NCI-H2171 treated with DMSO at 0.1 percent for 48 hours (cell line): ENCODE measurements at places on chromosomes 5 and 9.
A peak's percentile ranks its signal among the peaks of the same experiment; 100 is the strongest.

- no peak for DNase-seq
Measured at GRCh38 chr9:130286781-130287428, 21.3 kb downstream of the HMCN2 start.

DNA sequence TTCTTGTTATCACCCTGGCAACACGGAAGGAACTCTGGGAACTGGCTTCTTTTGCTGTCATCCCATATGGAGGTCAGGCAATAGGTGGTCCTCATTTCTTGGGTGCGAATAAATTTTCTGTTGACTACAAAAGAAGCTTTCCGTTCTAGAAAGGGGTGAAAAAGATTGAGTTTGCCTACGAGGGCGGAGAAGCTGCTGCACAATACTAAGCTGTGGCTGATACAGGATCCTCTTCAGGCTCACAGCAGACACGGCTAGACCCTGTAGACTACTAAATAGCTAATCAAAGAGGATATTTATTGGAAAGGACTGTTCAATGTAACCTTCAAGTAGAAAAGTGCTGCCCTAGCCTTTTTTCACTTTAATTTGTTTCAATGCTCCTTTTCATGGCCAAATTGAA is 58.1 kb downstream of the TJP2 start:
- no peak for DNase-seq

DNA sequence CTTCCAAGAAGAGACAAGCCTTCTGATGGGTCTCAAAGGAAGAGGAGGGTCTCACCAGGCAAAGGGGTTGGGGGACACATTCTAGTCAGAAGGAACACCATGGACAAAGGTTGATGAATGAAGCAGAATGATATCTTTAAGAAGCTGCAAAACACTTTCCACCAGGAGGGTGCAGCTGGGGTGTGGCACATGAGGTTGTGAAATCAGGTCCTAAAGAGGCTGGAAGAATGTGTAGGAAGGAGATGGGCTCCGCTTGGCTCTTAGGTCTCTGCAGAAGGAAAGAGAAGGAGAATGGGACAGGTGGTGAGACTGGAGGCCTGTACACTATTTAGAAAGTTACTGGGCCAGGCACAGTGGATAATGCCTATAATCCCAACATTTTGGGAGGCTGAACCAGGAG is 328.6 kb downstream of the PDE4D start:
- DNase-seq = no peak

DNA sequence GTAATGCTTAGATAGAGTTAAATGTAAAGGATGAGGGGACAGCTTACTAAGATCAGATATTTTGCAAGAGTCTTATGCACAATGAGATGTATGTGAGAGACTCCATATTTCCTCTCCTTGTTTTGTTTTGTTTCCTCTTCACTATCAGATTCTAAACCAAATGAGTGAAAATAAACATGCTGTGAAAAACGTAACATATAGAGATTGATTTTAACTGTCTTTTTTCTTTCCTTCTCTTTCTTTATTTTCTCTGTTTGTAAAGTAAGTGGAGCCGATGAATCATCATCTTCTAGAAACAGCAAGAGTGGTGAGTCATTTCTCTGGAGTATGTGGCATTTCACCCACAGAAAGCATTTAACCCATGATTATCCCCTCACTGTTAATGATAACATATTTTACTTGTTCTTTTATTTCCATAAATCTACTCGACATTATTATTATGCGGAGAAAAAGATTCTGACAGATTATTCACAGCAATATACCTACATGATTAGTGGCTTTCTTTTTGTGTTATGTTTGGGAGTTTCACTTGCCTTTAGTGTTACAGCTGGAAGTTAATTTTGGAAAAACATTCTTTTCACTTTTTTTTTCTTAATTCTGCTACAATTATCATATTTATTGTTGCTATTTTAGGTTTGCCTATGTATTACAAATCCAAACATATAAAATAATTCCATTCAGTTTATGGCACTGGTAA is 2.1 kb upstream of the ANXA1 start:
- DNase-seq = no peak

- DNase-seq = peak; percentile 43
Measured at GRCh38 chr5:55865831-55866230, 14.7 kb downstream of the IL31RA start.

GRCh38 chr9:70656281-70656680 is 241.8 kb upstream of the KLF9 start:
- DNase-seq = no peak

- no peak for DNase-seq
Measured at GRCh38 chr9:113541019-113541900, 77.7 kb downstream of the RGS3 start.

DNA sequence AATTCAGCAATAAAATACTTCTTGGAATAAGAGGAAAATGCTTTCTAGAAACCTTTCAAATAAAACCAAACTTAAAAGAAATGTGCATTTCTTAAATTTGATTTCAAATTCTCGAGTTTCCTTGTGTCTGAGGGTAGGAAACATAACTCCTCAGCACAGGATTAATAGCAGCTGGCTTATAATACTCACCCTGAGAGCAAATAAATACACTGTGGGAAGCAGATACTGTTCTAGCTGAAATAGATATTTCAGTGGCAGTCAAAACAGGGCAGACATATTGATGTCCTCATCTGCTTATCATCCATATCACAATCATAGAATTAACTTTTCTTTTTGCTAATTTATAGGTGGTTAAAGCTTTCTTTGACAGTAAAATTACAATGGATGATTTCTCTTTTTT is 24.1 kb upstream of the FEM1C start:
- no peak for DNase-seq

DNA sequence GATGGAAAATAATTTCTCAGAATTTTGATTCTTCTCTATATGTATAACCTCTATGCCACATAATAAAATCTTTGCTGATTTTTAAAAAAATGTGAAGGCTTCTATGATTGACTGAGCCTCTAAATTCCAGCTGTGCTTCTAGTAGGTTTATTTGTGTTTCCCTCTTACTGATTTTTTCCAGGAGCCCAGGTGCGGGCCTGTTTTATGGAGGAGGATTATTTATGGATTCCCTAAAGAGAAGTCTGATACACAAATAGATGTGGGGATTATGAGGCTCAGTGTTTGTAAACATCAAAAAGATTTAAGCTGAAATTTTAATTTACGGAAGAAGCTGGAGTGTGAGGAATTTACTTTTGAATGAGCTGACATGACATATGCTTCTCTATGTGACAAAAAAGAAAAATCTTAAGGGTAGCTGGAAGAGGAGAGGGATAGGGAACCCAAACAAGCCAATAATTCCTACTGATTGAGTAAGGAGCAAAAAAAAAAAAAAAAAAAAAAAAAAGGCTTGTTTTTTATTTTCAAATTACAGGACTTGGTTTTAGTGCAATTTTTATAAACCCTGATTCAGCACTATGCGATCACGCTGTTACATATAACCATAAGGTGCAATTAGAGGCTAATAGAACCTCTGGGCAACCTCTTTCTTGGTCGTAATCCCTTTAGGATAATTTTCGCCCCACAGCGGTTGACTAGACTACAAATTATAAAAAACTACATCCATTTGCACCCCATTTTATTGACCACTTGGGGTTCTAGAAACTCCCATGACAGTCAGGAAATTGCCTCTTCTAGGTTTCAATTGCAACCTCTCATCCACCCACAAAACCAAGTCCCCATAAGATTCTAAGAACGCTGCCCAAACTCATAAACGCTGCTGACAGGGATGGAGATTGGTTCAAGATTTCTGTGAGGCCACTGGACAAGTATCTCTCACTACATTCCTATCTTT is 44.4 kb upstream of the RAI14 start:
- no peak for DNase-seq

DNA sequence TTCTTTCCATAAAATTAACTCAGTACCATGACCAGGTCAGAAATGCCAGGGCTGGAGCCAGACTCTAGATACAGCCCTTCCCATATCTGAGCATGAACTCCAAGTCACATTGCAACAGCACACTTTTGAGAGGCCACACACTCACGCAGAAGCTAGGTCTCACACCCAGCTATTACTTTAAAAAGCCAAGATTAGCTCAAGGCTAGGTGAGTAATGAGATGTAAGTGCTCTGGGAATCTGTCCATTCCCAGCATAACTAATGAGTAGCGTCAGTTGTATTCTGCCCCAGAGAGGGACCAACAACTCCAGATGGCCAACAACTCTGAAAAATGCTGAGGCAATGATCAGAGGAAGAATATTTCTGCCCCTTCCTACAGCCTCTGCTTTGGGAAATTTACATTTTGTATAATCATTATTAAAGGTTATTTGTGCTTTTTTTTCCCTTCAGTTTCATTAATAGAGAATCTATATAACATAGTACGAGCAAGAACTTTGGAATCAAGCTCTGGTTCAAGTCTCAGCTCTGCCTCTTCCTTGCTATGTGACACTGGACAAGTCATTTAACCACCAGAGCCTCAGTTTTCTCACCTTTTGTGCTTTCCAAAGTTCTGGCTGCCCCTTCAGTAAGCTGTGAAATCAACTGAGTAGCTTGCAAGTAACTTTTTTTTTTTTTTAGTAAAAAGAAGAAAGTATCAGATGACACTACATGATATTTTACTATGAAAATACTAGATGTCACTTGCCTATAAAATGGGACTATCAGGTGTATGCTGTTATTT is 118.3 kb downstream of the NR6A1 start:
- no peak for DNase-seq

GRCh38 chr9:89358376-89358916 is 40.1 kb downstream of the SECISBP2 start:
- no peak for DNase-seq

DNA sequence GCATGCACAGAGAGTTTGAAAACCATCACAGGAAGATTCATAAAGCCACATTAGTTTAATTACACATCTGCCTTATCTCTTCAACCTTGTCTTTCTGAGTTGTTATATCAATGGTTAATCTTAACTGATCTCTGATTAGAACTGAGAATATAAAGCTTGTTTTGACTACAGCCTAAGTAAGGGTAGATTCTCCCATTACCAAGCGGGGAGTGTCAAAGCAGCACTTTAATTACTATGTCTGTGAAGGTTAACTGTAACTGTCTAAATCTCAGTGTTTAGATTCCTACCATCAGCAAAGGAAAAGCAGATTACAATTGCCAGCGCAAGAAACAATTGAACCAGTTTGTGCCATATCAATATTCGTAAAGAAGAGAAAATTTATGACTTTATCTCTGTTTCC is 348.7 kb downstream of the CDH12 start:
- no peak for DNase-seq

DNA sequence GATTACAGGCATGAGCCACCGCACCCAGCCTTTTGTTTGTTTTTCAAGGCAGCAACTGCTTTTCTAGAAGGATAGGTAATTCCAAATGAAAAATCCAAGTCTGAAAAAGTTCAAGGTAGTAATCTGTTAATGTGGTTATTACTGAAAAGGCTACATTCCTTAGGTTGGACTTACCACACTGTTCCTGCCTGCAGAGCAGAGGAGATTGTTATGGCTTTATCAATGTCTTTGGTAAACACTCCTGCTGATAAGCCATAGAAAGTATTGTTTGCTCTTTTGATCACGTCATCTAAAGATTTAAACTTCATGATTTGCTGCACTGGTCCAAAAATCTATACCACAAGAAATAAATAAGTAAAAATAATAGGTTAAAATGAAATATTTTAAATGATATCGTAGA is 43.4 kb downstream of the ALDH1A1 start:
- DNase-seq = no peak

- no peak for DNase-seq
Measured at GRCh38 chr5:149388498-149389190, 9.6 kb upstream of the IL17B start.

GRCh38 chr5:9283473-9283872 is 262.4 kb downstream of the SEMA5A start:
- no peak for DNase-seq

- DNase-seq = no peak
Measured at GRCh38 chr9:83359039-83359438, 179.2 kb downstream of the FRMD3 start.

GRCh38 chr9:104934691-104935500 is 6.9 kb upstream of the ABCA1 start:
- no peak for DNase-seq

DNA sequence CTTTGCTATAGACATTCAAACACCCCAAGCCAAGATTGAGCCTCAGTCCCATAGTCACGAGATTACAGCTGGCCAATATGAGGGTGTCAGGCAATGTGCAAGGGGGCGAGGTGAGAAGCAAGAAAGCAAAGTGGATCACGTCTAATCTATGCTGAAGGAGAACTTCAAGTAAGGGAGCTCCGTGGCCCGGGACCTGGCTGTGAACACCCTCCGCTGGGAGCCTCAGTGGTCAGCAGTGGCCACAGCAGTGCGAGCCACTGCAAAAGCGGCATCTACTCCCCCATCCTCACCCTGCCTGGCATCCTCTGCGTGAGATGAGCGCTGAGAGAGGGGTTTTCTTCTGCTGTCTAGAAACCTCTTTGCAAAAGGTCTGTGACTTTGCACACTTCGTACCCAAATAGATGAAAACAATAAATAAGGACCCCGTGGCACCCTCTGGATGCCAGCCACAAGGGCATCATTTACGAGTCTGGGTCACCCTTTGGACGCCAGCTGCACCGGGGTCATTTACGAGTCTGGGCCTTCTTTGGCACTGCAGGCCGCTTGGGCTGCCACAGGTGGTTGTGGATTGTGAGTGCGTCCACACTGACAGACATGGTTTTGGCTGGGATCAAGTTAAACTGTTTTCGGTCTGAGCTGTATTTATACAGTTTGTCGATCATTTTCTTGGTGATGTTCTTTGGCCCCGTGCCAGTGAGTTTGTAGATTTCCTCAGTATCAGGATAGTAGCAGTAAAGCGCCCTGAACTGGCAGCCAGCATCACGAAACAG is 96.4 kb downstream of the CAMSAP1 start:
- no peak for DNase-seq

DNA sequence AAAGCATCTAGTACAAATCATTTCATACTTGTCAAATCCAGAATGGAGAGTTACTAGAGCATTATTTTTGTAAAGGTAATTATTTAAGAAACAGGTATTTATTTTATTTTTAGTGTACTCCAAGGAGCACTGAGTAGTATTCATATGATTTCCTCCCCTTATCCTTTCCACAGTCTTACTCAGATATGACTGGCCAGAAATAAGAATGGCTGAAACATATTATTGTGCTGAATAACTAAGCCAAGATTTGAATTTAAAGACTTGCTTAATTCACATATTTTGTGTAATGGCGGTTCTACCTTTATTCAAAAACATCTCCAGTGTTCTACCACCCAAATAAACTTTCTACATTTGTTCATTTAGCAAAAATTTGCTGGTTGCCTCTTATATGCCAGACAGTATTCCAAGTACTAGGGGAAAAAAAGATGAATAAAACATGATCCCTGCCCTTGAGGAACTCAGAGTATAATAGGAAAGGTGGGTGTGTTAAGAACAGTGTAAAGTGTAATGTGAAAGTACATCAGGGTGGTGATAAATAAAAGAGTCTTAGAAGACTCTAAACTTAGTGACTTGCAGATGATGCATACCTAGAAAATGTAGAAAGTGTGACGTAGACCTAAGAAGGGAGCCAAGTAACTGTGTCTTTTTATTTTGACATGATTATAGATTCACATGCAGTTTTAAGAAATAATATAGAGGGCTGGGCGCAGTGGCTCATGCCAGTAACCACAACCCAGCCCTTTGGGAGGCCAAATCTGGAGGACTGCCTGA is 110.4 kb upstream of the GRHPR start:
- no peak for DNase-seq

DNA sequence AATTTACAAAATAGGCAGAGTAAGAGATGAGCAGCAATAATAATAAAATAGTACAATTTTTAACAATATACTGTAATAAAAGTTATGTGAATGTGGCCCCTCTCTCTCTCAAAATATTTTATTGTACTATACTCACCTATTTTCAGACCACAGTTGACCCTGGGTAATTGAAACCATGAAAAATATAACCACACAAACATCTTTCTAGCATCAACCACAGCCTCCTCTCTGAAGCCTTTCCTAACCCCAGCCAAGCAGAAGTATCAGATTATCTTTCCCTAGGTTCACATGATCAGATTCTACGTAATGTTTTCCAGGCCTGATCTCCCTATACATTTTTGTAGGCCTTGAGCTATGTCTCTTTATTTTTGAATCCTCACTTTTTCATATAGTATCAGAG is 35.2 kb downstream of the DNAH5 start:
- DNase-seq = no peak
